ENCODE measurements at places on chromosomes 16 and 17. TPM values are rescaled to one million over a fixed set of nuclear protein-coding genes. Genes with fewer than 3 reads are reported as not detected.
A peak's percentile ranks its signal among the peaks of the same experiment; 100 is the strongest.

GRCh38 chr16:49464093-49464492 lies 90.5 kb downstream of the C16orf78 start:
- DNase-seq: no peak

GRCh38 chr17:76385892-76386786 lies 1.7 kb downstream of the SPHK1 start:
- DNase-seq: peak; percentile 90

DNA sequence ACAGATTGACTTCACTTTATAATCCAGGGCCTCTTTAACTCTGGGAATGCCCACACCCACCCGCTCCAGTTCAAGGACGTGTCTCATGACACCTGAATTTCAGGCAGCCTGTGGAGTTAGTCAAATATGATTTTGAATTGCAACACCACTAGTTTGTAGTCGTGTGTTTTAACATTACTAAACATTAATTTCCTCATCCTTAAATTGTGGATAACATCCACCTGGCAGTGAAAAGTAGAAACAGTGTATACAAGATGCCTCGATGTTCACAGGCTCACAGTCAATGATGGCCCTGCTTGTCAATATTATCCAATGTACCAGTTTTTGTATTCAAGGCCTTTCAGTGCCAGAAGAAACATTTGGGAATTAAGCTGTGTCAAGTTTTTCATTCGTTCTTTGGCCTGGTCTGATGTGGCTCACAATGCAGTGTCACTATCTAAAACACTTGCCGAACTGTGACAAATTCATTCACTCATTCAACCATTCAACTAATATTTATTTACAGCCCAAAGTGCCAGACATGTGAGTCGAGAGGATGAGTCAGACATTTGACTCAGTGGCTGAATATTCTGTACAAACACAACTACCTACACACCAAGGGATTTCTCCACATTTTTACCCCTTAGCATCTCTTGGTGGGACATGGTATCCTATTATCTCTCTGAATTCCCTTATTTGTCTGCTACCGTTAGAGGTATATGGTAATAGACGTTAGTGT lies 1.4 kb downstream of the MEIOB start:
- DNase-seq: no peak

DNA sequence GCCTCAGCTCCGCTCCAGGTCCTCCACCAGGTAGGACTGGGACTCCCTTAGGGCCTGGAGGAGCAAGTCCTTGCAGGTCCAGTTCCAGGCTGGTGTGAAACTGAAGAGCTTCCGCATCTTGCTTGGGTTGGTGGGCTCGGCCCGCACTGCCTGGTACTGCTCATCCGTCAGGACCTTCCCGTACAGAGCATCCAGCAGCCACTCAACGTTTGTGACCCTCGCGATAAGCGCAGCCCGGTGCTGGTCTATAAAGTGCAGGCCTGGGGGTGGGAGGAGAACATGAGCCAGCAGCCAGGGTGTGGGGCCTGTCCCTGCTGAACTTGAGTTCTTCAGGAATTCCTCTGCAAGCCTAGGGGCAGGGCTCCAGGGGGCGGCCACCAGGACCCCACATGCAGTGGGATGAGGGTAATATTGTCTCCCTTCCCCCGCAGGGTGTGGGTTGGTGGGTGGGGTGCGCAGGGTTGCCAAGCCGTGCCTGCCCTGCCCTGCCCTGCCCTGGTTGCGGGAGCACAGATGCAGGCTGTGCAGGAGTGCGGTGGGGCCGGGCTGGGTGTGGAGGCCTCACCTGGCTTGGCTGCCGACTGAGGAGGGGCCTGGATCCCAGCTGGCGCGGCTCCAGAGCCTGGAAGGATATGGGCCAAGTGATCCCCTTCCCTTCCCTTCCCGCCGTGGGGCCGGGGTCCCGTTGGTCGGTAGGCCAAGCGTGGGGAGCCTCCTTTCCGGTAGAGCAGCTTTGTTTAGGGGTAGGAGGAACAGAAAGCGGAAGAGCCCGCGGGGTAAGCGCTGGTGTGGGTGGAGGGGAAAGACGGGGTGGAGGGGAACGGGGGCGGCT lies 762 bp downstream of the PYCARD start:
- no peak for DNase-seq

DNA sequence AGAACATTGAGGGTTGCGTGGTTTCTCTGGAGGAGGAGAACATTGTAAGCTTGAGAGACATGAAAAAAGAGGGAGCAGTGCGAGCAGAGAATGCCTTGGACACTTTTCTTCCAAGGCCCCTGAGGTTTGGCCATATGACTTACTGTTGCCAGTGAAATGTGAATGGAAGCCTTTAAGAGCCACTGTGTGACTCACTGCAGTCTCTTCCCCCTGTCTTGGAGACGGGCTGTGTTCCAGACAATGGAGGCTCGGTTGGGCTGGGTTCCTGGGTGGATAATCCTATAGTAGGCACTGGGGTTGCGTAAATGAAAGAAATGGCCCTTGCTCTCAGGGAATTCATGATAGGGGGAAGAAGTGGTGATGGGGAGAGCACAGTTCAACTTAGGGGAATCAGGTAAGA lies 75.5 kb downstream of the SHISA9 start:
- peak; percentile 91 for DNase-seq

- DNase-seq: no peak
Measured at GRCh38 chr17:76654408-76654807, 10.9 kb upstream of the ST6GALNAC1 start.

GRCh38 chr17:72974605-72975232 lies 117.8 kb downstream of the SLC39A11 start:
- no peak for DNase-seq

- no peak for DNase-seq
Measured at GRCh38 chr17:49316889-49317675, 45.0 kb downstream of the ZNF652 start.

DNA sequence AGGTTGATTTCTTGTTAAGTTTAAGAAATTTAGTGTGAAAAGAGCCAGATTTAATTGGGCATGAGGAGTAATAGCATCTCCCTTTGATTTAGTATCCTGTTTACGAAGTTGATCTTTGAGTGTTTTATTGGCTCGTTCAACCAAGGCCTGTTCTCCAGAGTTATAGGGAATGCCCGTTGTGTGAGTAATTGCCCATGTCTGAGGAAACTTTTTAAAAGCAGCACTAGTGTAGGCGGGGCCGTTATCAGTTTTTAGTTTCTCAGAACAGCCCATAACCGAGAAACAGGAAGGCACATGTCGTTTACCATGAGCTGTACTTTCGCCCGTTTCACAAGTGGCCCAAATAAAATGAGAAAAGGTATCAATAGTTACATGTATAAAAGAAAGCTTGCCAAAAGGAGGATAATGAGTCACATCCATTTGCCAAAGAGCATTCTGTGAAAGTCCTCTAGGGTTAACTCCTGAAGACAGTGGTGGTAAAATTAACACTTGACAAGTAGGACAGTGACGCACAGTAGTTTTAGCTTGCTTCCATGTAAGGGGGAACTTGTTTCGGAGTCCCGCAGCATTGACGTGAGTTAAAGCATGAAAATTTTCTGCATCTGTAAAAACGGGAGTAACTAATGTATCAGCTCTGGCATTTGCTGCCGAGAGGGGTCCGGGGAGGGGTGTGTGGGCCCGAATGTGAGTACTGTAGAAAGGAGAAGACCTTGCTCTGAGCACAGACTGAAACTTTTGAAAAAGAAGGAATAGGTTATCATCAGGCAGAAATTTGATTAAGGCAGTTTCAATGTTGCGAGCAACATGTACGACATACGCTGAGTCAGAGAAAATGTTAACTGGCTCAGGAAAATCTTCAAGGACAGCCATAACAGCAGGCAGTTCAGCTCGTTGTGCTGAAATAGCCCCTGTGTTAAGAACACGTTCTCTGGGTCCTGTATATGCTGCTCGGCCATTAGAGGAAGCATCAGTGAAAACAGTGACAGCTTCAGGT lies 18.5 kb upstream of the KCTD5 start:
- no peak for DNase-seq

DNA sequence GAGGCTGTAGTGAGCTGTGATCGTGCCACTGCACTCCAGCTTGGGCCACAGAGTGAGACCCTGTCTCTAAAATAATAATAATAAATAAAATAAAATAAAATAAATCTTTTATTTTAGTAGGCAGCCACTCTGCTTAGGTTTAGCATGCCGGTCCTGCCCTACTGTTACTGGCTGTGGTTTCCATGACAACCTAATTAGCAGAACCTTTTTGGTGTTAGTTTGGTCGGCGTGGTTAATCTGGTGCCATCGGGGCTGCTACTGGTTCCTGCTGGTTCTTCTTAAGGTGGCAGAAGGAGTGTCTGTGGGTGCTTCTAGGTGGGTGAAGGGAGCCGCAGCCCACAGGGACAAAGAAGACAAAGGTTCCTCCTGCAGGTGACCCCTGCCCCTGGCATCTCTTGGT lies 37.8 kb upstream of the CBX4 start:
- no peak for DNase-seq

DNA sequence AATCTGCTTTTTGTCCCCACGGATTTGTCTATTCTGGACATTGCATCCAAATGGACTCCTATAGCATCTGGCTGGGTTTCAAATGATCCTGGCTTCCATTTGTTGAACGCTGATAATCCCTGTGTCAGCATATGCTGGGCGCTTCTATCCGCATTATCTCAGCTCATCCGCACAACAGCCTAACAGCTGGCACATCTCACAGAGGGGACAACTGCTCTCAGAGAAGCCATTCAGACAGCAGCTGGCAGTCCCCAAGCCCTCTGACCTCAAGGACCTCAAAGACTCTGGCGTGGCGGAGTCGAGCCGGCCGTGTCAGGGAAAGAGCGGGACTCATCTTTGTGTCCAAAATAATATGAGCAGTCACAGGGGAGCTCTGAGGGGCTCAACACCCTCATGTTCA lies 82.3 kb downstream of the NT5M start:
- DNase-seq: no peak

Gene IGSF6
- not detected for total RNA-seq

DNA sequence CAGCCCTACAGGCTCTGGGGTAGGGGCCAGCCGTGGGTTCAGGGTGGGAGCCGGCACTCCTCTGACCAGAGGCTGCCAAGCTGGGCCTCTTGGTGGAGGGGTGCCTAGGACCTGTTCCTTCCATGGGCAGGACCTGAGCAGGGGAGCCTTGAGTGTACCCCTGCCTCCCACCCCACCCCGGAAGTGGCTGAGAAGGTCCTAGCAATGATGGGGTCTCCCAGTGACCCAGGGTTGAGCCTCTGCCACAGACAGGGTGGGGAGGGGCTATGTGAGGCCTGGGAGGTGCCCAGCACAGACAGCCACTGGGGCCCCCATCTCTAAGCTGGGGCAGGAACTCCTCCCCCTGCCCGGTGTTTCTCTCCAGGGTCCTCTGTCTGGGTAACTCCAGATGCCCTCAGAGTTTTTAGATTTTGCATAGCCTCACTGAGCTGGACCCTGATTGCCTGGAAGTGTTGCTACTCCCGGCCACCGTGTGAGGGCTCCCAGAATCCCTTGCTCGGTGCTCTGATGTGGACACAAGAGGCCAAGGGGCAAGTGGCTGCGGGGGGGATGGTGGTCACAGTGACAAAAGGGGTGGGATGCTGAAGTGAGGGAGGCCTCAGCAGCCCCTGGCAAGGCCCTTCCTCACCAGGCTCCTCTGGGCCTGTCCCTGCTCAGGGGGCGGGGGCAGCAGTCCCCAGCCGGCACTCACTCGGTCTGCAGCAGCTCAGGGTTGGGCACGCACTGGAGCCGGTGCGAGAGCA lies 6.4 kb upstream of the MTSS2 start:
- no peak for DNase-seq

DNA sequence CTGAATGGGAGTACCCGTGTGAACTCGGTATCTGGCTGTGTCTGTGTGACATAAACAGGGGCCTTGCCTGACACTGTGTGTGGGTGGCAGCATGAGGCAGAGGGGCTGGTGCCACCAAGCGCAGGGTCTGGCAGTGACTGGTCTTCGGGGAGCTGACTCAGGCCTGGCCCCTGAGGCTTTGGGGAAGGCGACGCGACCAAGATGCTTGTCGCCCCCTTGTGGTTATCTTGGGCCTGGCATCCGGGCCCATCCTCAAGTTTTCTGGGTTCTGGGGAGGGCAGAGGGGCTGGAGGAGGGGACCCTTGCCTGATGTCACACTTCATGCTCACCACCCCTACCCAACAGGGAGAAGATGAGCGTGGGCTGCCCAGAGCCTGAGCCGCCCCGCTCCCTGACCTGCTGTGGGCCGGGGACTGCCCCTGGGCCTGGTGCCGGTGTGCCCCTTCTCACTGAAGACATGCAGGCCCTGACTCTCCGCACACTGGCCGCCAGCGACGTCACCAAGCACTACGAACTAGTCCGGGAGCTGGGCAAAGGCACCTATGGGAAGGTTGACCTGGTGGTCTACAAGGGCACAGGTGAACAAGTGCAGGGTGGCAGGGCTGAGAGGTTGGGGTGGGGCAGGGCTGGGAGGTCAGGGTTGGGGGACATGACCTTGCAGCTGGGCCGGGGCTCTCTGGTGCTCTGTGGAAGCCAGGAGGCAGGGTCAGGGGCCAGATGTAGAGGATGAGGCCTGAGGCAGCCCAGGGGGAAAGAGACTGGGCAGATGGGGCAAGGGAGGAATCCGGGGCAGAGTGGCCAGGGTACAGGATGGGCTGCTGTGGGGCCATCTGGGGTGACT lies 24.9 kb downstream of the SBK1 start:
- DNase-seq: peak; percentile 59

Gene METRN
- total RNA-seq: 138 TPM

Gene COQ9
- 67.7 TPM for total RNA-seq

Gene CDK3
- total RNA-seq: 3.1 TPM

- DNase-seq: no peak
Measured at GRCh38 chr17:36931096-36931696, 6.1 kb upstream of the LHX1 start.

DNA sequence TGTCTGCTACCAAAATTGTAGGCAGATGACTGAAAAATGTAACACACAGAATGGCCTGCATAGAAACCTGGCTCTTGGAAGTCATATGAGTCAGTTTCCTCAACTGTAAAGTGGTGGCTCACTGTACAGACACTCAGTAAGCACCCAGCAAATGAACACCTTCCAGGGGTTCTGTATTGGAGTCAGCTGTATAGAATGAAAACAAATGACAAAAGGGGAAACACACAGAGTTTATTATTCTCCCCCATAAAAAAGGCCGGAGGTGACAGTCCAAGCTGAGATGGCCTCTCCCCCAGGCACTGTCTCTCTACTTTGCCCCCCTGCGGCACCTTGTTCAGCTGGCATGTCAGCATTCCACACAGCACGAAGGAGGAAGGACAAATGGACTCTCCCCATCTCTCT lies 6.2 kb upstream of the MEOX1 start:
- no peak for DNase-seq

- DNase-seq: no peak
Measured at GRCh38 chr16:10921536-10922327, 20.5 kb downstream of the DEXI start.

Gene CPNE7
- total RNA-seq: 0.58 TPM

Gene TBC1D28
- not detected for total RNA-seq

GRCh38 chr17:42964161-42964932 lies at the start of gene AARSD1:
TSS of gene AARSD1 (minus strand) at chr17:42964454. CDS start at chr17:42964440, 14 bp downstream.
- peak; percentile 93 for DNase-seq

GRCh38 chr17:60716766-60717165 lies 39.1 kb downstream of the BCAS3 start:
- no peak for DNase-seq

GRCh38 chr17:2809337-2809736 lies 13.1 kb downstream of the RAP1GAP2 start:
- no peak for DNase-seq

- DNase-seq: no peak
Measured at GRCh38 chr16:10892782-10893318, 15.8 kb downstream of the CIITA start.

- no peak for DNase-seq
Measured at GRCh38 chr16:59336136-59336695, 602.1 kb upstream of the GOT2 start.

- peak; percentile 6 for DNase-seq
Measured at GRCh38 chr16:63447121-63447520, 1410.9 kb upstream of the CDH8 start.
